B cell (primary cell): ENCODE measurements at places on chromosomes 16 and 17. TPM values are rescaled to one million over a fixed set of nuclear protein-coding genes. Genes with fewer than 3 reads are reported as not detected.

MYH8 gene
- not detected in 2 replicates for total RNA-seq

C17orf67 gene
- total RNA-seq: 10.0 and 10.6 TPM in 2 replicates

KRTAP9-4 gene
- total RNA-seq: not detected in 2 replicates

TERB1 gene
- total RNA-seq: 0.71 TPM in 1 of 2 replicates, not detected in the other

DNA sequence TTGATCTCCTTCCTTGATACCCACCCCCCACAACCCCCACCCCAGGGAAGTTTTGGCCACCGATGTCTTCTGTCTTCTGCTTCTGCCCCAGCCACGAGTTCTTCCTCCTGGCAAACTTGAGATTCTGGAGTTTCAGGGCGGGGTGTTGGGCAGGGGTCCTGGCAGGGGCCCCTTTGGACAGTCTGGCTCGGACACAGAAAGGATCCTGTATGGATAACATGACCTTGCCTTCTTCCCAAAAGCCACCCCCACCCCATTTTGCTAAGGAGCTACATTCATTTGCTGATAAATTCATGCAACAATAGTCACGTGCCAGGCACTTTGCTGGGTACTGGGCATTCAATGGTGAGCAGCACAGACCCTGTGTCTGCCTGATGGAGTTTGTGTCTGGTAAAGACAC, 5.9 kb upstream of the COL1A1 start:
- no peak overlapping the region for H3K4me3 ChIP-seq
- H3K27me3 ChIP-seq: no peaks in the 10 kb centered on the region
- DNase-seq: no peak
- H3K36me3 ChIP-seq: no peaks in the 10 kb centered on the region
- H3K4me1 ChIP-seq: no peaks in the 10 kb centered on the region

GRCh38 chr17:77687417-77687816, 271.1 kb upstream of the TNRC6C start:
- no peak overlapping the region for H3K4me3 ChIP-seq
- no peaks in the 10 kb centered on the region for H3K36me3 ChIP-seq
- H3K27ac ChIP-seq: no peak overlapping the region
- no peak for DNase-seq

GRCh38 chr17:79732254-79732653, 1.5 kb downstream of the ENPP7 start:
- peaks cover 17% of the 10 kb centered on the region for H3K4me1 ChIP-seq
- peak overlapping the region; percentile 73 for H3K27ac ChIP-seq
- no peak for DNase-seq
- H3K27me3 ChIP-seq: no peaks in the 10 kb centered on the region

- no peaks in the 10 kb centered on the region for H3K4me1 ChIP-seq
- H3K27ac ChIP-seq: no peak overlapping the region
- no peaks in the 10 kb centered on the region for H3K27me3 ChIP-seq
- no peaks in the 10 kb centered on the region for H3K36me3 ChIP-seq
- H3K4me3 ChIP-seq: no peak overlapping the region
- DNase-seq: no peak
Observed at GRCh38 chr17:62675260-62675659, 47.8 kb downstream of the MRC2 start.

GRCh38 chr16:11452746-11453389, 107.6 kb downstream of the RMI2 start:
- H3K27ac ChIP-seq: no peak overlapping the region
- no peak overlapping the region for H3K4me3 ChIP-seq
- no peaks in the 10 kb centered on the region for H3K4me1 ChIP-seq
- no peaks in the 10 kb centered on the region for H3K27me3 ChIP-seq
- no peaks in the 10 kb centered on the region for H3K36me3 ChIP-seq

GRCh38 chr17:1732833-1733321, 8.4 kb downstream of the WDR81 start:
- peak; percentile 60 for DNase-seq
- peaks cover 34% of the 10 kb centered on the region for H3K4me1 ChIP-seq
- H3K4me3 ChIP-seq: no peak overlapping the region
- H3K27ac ChIP-seq: peak overlapping the region; percentile 64

DNA sequence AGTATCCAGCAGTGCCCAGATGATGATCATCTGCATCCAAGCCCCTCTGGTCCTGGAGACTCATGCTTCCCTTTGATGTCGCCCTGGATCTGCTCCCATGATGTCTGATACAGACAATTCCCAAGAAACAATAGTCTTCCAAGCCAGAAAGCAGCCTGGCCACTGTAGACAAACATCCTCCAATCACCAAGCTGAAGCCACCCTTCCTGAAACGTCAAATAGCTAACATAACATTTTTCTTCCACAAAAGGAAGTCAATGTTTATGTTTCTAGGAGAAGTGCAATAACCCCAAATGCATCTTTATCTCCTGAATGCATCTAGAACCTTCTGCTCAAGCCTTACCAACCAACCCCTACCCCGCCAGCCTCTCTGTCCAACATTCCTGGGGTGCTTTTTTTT, 1.2 kb upstream of the DPEP2 start:
- peaks cover 57% of the 10 kb centered on the region for H3K4me1 ChIP-seq
- H3K27ac ChIP-seq: peak overlapping the region; percentile 76
- H3K27me3 ChIP-seq: no peaks in the 10 kb centered on the region
- DNase-seq: no peak
- H3K36me3 ChIP-seq: no peaks in the 10 kb centered on the region

GRCh38 chr16:85461814-85462713, 151.1 kb upstream of the GSE1 start:
- no peak for DNase-seq
- peaks cover 23% of the 10 kb centered on the region for H3K4me1 ChIP-seq
- H3K27ac ChIP-seq: no peak overlapping the region
- peaks cover 3% of the 10 kb centered on the region for H3K27me3 ChIP-seq
- no peaks in the 10 kb centered on the region for H3K36me3 ChIP-seq
- H3K4me3 ChIP-seq: peak overlapping the region; percentile 44

DNA sequence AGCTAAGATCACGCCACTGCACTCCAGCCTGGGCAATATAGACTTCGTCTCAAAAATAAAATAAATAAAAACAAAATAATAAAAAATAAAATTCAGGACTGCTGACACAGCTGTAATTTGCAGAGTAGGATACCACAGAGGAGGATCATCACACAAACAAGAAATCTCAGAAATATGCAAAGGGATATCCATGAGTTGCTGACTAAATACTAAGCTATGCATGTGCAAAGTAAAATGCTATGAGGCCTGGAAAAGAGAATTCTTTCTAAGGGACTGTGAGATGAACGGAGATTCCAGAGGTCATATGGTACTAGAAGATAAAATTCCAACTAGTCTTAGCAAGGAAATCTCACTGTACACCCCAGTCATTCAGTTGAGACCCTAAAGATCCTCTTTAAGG, 74.8 kb downstream of the SLC39A11 start:
- DNase-seq: no peak
- no peak overlapping the region for H3K4me3 ChIP-seq
- H3K36me3 ChIP-seq: no peaks in the 10 kb centered on the region
- no peaks in the 10 kb centered on the region for H3K27me3 ChIP-seq

DNA sequence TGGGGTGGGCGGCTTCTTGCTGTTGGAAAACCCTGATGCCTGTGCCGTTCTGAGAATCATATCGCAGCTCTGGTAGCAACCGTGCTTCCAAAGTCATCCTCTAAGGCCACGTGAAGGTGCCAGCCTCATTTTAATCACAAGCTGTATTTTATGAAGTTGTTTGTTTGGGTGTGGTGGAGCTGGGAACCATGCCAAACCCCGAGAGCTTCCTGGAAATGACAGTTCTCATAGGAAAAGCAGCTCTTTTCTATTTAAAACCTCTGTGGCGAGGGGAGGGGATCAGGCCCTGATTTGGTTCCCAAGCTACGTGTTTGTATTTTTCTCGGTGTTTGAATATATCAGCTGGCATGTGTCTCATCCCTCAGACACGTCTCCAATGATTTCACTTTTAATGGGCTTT, 21.7 kb downstream of the KNOP1 start:
- H3K27ac ChIP-seq: no peak overlapping the region
- H3K4me1 ChIP-seq: no peaks in the 10 kb centered on the region
- no peak overlapping the region for H3K4me3 ChIP-seq

DNA sequence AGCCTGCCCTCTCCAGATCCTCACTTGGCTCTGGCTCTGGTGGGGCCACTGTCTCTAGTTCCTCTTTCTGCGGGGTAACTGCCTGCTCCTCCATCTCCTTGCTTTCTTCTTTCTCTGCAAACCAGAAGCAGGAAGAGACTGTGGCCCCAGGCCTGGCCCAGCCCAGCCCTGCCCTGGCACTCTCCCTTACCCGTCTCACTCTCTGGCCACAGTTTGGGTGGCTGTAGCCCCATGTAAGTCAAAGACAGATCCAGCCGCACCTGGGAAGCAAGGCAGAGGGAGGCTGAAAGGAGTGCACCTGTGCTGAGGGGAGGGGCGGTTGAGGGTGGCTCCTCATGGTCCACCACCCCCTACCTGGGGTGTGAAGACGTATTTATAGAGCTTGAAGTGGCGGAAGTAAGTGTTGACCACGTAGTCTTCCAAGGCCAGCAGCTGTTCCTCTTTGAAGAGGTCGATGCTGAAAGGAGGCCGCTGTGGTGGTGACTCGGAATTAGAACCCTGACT, 2.8 kb downstream of the CFAP119 start:
- H3K27ac ChIP-seq: peak overlapping the region; percentile 34
- H3K4me3 ChIP-seq: no peak overlapping the region
- DNase-seq: peak; percentile 39
- H3K36me3 ChIP-seq: peaks cover 30% of the 10 kb centered on the region
- peaks cover 24% of the 10 kb centered on the region for H3K4me1 ChIP-seq
- no peaks in the 10 kb centered on the region for H3K27me3 ChIP-seq
